Stimulated activated naive B cell treated with anti-CD40 and anti-IgM and Interleukin-4, amounts not matched to agents 10 μg/mL and 1 μg/mL and 100 μg/mL, for 72 hours (primary cell): ENCODE measurements at places on chromosomes 5 and 9.

- no peak for DNase-seq
- no peak overlapping the region for H3K4me3 ChIP-seq
- no peak overlapping the region for H3K27ac ChIP-seq
Measured at GRCh38 chr5:55577353-55578060, 42.7 kb upstream of the PLPP1 start.

- no peak overlapping the region for H3K27ac ChIP-seq
- H3K36me3 ChIP-seq: peaks cover 3% of the 10 kb centered on the region
Measured at GRCh38 chr9:115164511-115164974, 46.6 kb upstream of the TNC start.

GRCh38 chr9:37290940-37291485, 131.5 kb upstream of the GRHPR start:
- peak overlapping the region; percentile 25 for H3K27ac ChIP-seq
- H3K4me3 ChIP-seq: peak overlapping the region; percentile 20
- no peaks in the 10 kb centered on the region for H3K27me3 ChIP-seq

- peaks cover 56% of the 10 kb centered on the region for H3K36me3 ChIP-seq
- peaks cover 46% of the 10 kb centered on the region for H3K4me1 ChIP-seq
- no peak for DNase-seq
- no peak overlapping the region for H3K27ac ChIP-seq
Measured at GRCh38 chr9:133932181-133932580, 59.9 kb downstream of the VAV2 start.

DNA sequence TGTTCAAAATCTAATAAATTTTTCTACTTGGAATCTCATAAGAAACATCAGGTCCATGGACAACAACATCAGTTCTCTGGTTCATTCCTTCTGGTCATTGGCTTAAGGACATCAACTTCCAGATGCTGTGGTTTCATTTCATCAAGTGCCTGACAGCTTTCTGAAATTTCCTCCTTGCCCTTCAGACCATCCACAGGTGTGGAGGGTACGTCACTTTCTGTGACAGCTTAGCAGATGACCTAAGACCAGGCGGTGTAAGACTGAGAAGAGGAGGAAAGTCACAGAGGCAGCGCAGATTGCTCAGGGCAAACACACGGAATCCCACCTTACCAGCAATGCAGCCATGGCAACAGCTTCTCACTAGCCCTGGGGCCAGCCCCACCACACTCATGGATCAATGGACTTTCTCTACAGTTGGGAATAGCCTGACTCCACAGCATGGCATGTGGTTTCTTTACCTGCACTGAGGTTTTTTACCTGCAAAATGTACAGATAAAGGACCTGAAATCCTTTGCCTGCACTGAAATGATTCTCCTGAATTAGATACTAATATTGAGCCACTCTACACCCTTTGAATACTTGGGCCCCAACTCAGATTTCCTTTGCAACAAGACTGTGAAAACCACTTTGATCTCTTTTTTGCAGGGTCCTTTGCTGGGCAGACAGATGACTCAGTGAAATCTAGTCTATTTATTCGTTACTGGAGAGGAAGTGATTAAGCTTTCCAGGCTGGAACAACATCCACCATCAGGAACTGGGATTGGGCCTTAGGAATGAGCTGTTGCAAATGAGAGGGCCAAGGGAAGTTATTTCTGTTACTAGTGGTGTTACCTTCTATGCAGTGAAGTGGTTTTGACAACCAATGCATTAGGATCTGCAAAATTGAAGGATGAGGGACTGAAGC, 26.9 kb downstream of the TICAM2 start:
- H3K4me1 ChIP-seq: peaks cover 68% of the 10 kb centered on the region
- no peak for DNase-seq
- H3K27me3 ChIP-seq: no peaks in the 10 kb centered on the region
- peaks cover 8% of the 10 kb centered on the region for H3K36me3 ChIP-seq
- H3K4me3 ChIP-seq: no peak overlapping the region

DNA sequence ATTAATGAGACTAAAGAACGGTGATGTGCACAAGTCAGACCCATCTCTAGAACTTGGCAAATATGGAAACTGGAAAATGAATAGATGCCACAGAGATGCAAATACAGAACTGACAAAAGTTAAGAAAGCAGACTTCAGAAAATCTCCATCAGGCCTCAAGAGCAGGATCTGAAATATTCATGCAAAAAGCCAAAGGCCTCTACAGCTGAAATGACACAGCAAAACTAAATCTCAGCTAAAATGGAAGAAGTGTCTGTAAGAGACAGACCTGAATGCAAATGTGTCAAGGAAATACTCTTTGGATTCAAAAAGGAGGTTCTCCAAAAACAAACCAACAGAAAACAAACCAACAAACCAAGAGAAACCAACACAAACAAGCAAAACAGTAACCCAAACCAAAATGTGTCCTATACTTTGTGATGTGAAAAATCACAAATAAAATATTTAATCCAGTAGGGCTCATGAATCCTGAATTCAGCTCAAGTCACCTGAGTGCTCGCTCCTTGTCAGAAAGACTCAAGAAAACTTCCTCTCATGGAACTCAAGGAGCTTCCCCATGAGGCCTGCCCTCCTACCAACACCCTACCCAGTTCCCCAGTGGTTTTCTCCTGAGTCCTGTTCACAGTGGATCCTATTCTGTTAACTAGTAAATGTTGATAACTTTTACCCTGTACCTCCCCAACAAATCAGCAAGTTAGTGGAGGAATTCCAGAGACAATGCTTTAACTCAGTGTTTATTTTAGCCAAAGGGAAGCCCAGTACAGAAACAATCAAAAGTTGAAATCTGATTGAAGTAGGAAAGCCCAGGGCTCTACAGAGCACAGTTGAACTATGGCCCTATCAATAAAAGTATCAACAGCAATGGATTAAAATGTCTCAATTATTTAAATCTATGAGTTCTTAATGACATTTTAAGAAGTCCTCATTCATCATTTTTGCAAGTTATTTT, 14.6 kb downstream of the MRPS27 start:
- H3K27me3 ChIP-seq: no peaks in the 10 kb centered on the region
- H3K4me3 ChIP-seq: peak overlapping the region; percentile 47
- peak overlapping the region; percentile 67 for H3K27ac ChIP-seq
- no peak for DNase-seq
- peaks cover 22% of the 10 kb centered on the region for H3K36me3 ChIP-seq

DNA sequence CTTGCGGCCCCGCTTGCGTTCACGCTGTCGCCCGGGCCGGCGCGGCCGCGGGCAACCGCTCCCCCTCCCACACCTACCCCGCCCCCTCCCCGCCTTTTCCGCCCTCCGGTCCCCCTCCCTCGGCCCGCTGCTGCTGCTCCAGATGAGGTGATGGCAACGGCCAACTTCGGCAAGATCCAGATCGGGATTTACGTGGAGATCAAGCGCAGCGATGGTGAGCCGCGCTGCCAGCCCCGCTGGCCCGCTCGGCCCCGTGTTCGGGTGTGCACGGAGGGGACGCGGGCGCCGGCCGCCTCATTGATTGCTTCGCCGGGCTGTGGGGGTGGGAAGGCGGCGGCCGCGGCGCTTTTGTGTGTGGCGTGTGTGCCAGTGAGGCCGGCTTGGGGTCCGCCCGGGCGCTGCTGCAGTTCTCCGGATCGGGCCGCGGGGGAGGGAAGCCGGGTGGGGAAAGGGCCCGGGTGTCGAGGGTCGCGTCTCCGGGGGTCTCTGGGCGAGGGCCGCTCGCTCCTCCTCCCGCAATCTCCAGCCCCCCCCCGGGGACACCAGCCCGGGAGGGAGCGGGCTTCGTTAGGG, 403 bp downstream of the KIF2A start:
- peaks cover 32% of the 10 kb centered on the region for H3K4me1 ChIP-seq
- peaks cover 22% of the 10 kb centered on the region for H3K36me3 ChIP-seq
- H3K4me3 ChIP-seq: peak overlapping the region; percentile 87
- peak overlapping the region; percentile 97 for H3K27ac ChIP-seq

GRCh38 chr9:114070188-114071103, 7.7 kb downstream of the AMBP start:
- H3K4me3 ChIP-seq: no peak overlapping the region
- no peak for DNase-seq
- H3K27me3 ChIP-seq: peaks cover 2% of the 10 kb centered on the region
- H3K4me1 ChIP-seq: no peaks in the 10 kb centered on the region
- H3K36me3 ChIP-seq: no peaks in the 10 kb centered on the region

- no peaks in the 10 kb centered on the region for H3K4me1 ChIP-seq
- no peak overlapping the region for H3K27ac ChIP-seq
- DNase-seq: no peak
- H3K4me3 ChIP-seq: no peak overlapping the region
- H3K36me3 ChIP-seq: no peaks in the 10 kb centered on the region
Measured at GRCh38 chr9:133693116-133693515, 45.0 kb downstream of the SARDH start.

- peaks cover 13% of the 10 kb centered on the region for H3K4me1 ChIP-seq
- H3K36me3 ChIP-seq: peaks cover 6% of the 10 kb centered on the region
- no peak overlapping the region for H3K27ac ChIP-seq
- no peak overlapping the region for H3K4me3 ChIP-seq
- H3K27me3 ChIP-seq: no peaks in the 10 kb centered on the region
Measured at GRCh38 chr9:76451234-76451633, 7.7 kb upstream of the GCNT1 start.

DNA sequence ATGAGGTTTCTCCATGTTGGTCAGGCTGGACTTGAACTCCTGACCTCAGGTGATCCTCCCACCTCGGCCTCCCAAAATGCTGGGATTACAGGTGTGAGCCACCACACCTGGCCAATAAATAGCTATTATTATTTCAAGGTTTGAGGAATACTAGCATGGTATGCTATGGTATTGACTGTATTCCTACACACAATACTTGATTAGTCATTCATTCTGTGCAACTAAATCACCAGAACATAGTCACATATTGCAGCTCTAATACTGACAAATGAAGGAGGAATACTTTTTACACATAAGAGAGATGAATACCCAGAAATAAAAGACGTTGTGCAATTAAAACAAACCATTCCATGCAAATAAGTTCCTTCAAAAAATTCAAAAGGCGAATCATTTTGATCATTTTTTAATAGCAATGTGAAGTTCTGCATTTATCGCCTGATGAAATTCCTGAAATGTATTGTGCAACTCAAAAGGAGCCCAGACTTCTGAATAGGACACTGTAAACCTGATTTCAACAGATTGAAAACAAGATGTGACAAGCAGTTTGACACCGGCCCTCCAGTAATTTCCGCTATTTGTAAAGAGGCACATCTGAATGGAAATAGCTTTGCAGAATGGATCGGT, 687.4 kb upstream of the SEMA6A start:
- H3K36me3 ChIP-seq: no peaks in the 10 kb centered on the region
- H3K4me1 ChIP-seq: no peaks in the 10 kb centered on the region
- no peak overlapping the region for H3K4me3 ChIP-seq

DNA sequence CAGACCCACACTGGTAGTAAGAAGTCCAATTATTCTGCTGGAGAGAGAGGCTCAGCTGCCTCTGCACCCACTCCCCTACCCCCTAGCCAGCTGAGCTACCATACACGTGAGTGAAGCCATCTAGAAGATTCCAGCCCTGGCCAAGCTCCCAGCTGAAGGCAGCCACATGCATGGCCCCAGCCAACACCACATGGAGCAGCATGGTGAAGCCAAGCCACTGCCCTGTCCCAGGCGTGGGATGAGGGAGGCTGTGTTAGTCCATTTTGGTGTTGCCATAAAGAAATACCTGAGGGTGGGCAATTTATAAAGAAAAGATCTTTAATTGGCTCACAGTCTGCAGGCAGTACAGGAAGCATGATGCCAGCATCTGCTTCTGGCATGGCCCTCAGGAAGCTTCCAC, 20.0 kb upstream of the VDAC1 start:
- no peaks in the 10 kb centered on the region for H3K36me3 ChIP-seq
- H3K4me3 ChIP-seq: no peak overlapping the region
- no peak overlapping the region for H3K27ac ChIP-seq
- peaks cover 4% of the 10 kb centered on the region for H3K27me3 ChIP-seq

- H3K4me3 ChIP-seq: no peak overlapping the region
- no peak overlapping the region for H3K27ac ChIP-seq
- DNase-seq: no peak
- peaks cover 3% of the 10 kb centered on the region for H3K4me1 ChIP-seq
- H3K27me3 ChIP-seq: peaks cover 6% of the 10 kb centered on the region
- no peaks in the 10 kb centered on the region for H3K36me3 ChIP-seq
Measured at GRCh38 chr9:114852050-114852594, 46.3 kb upstream of the TNFSF15 start.

DNA sequence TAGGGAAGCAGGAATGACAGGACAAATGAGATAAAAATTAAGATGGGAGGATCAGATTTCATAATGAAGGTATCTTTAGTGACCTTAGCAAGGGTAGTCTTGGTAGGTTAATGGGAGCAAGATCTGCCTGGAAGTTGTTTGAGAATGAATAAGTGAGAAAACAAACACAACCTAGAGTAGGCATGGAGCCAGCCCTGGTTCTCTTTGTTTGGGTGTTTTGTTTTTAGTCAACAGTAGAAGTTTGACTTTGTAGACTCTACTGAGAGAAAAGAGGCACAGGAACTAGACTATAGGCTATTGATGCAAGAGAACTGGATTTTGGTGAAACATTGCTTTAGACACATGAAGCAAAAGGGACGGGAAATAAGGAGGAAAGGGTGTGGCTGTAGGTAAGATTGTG, 40.3 kb downstream of the KCNN2 start:
- no peak for DNase-seq
- no peak overlapping the region for H3K27ac ChIP-seq
- H3K36me3 ChIP-seq: no peaks in the 10 kb centered on the region
- no peak overlapping the region for H3K4me3 ChIP-seq
- no peaks in the 10 kb centered on the region for H3K27me3 ChIP-seq

GRCh38 chr5:90558344-90559192, at the start of gene ADGRV1:
Gene ADGRV1, plus strand, starts transcription at chr5:90558797. Its CDS starts 99 bp downstream, at chr5:90558896.
- H3K27ac ChIP-seq: no peak within 1 kb of the TSS
- H3K4me3 ChIP-seq: peak within 1 kb of the TSS; percentile 85

DNA sequence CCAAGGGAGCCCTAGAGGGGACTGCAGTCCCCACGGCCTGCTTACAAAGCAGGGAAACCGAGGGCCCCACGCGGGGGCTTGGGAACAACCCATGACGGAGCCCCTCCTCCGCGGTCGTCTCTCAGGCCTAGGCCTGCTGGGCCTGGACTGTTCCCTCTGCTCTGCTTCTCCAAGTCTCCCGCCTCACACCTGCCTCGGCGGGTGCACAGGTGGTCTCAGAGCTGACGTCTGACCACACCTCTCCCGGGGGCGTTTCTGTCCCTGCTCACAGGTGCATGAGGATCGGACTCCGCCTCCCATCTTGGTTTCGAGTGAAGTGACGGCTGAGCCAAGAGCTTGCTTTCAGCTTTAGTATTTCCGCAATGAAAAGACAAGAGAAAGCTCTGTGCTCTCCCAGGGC, 72.1 kb downstream of the MRPL36 start:
- H3K36me3 ChIP-seq: no peaks in the 10 kb centered on the region
- no peaks in the 10 kb centered on the region for H3K4me1 ChIP-seq
- DNase-seq: no peak
- H3K27me3 ChIP-seq: peaks cover 34% of the 10 kb centered on the region
- no peak overlapping the region for H3K27ac ChIP-seq
- H3K4me3 ChIP-seq: no peak overlapping the region

GRCh38 chr5:128111818-128112448, 28.4 kb downstream of the SLC12A2 start:
- no peaks in the 10 kb centered on the region for H3K27me3 ChIP-seq
- H3K27ac ChIP-seq: no peak overlapping the region
- no peak overlapping the region for H3K4me3 ChIP-seq
- peaks cover 9% of the 10 kb centered on the region for H3K4me1 ChIP-seq
- H3K36me3 ChIP-seq: peaks cover 51% of the 10 kb centered on the region

GRCh38 chr9:68522954-68523353, 17.7 kb downstream of the TMEM252 start:
- no peaks in the 10 kb centered on the region for H3K36me3 ChIP-seq
- peaks cover 6% of the 10 kb centered on the region for H3K4me1 ChIP-seq
- H3K27ac ChIP-seq: no peak overlapping the region
- H3K4me3 ChIP-seq: no peak overlapping the region
- peaks cover 5% of the 10 kb centered on the region for H3K27me3 ChIP-seq
- no peak for DNase-seq
